ENCODE measurements at places on chromosomes 13 and 19. TPM values are rescaled to one million over a fixed set of nuclear protein-coding genes. Genes with fewer than 3 reads are reported as not detected.

Gene SHD
- not detected for total RNA-seq

Gene CEACAM6
- total RNA-seq, result 20.6 TPM

Gene SIGLEC8
- total RNA-seq, result not detected

Gene BRCA2
- 6.7 TPM for total RNA-seq

Gene MYO1F
- total RNA-seq, result 0.31 TPM

Gene SNAPC2
- 26.6 TPM for total RNA-seq

Gene SKA3
- total RNA-seq, result 12.2 TPM

Gene MICOS13
- 49.7 TPM for total RNA-seq
